ENCODE measurements at places on chromosomes 5 and 9.

GRCh38 chr5:138662599-138662998 lies 87.4 kb upstream of the HSPA9 start:
- DNase-seq = peak; percentile 28

GRCh38 chr9:134347996-134348395 lies 21.7 kb downstream of the RXRA start:
- DNase-seq = no peak

DNA sequence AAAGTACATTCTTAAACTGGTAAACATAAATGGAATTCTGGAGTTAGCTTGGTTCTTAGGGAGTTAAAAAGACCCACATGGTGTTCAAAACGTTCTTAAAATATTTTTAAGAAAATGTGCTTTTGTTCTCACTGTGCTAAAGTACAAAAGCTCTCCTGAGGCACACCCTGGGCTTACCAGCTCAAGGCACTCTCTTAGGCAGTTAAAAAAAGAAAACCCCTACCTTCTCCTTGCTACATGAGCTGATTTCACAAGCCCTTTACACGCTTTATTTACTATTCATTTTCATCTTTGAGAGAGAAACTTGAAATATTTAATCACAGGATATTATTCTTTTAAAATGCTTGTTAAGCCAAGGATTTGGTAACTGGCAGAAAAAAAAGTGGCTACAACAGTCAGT lies 723.3 kb upstream of the GRAMD2B start:
- no peak for DNase-seq

DNA sequence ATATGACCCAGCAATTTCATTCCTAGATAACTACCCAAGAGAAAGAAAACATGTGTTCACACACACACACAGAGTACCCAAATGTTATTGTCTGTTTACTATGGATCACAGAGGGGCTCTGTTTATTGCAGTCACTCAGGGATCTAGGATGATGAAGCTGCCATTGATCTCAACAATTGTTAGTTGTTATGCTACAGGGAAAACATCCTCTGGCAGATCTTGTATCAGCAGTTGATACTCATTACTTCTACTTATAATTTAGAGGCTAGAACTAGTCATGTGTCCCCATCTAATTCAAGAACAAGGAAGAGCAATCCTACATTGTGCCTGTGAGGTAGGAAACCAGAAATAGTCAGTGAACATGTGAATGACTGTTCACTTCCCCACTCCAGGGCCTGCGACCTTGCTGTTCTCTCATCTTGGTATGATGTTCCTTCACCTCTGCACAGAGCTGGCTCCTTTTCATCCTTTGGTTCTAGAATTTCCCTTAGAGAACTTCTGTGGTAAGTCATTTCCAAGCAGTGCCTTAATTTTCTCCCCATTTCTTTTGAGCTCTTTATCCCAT lies 30.3 kb downstream of the NMUR2 start:
- no peak for DNase-seq

DNA sequence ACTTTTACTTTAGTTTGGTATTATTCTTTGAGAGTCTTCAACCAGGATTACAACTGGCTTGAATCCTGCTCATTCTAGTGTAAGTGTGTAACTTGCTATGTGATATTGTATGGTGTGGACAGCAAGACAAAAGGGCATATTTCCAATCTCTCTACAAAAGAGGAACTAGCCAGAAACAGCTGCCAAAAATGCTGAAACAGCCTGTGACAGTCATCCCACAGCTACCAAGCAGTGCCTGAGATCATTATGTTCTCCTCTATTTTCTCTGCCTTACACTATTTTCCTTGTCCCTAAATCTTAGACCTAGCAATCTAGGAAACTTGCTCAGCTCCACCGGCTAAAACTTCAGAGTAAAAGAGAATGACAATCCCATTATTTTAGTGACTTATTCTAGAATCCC lies 42.8 kb downstream of the WDR41 start:
- no peak for DNase-seq

DNA sequence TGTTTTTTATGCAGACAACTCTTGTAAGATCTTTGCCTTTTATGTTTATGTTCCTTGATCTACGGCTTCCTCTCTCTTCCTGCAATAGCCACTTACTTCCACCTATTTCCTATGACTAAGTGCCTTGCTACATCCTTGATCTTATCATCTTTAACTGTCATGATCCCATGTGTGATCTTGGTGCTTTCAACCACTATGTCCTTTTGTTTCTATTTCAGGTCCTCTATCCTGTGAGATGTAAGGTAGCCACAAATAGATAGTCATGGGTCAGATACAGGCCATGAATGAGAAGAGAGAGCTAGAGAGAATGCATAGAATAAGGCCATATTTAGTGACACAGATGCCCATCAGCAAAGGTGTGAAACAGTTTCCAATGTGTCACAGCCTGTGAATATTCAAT lies 243.6 kb upstream of the HAPLN1 start:
- DNase-seq = no peak

DNA sequence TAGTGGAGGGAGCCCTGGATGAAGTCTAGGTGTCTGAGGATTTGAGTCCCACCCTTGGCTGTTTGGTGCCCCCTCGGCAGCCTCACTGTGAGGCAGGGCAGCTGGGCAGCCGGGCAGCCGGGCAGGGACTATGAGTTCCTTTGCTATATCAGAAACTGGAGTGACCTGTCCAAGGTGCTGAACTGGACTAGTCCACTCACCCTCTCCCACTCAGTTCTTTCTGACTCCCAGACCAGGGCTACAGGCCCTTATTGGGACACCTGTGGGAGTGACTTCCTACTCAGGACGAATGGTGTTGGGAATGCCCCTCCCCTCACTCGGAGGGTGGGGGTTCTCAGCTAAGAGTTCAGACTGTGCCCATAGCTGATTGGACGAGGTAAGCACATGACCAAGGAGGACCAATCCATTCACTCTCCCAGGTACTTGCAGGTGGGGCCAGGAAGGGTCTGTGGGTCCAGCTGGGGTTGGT lies 34.1 kb upstream of the RAPGEF1 start:
- DNase-seq = no peak

GRCh38 chr9:111803924-111804323 lies 9.2 kb upstream of the SHOC1 start:
- no peak for DNase-seq

- no peak for DNase-seq
These were observed 14.6 kb upstream of the F2R start for GRCh38 chr5:76701298-76701697.

DNA sequence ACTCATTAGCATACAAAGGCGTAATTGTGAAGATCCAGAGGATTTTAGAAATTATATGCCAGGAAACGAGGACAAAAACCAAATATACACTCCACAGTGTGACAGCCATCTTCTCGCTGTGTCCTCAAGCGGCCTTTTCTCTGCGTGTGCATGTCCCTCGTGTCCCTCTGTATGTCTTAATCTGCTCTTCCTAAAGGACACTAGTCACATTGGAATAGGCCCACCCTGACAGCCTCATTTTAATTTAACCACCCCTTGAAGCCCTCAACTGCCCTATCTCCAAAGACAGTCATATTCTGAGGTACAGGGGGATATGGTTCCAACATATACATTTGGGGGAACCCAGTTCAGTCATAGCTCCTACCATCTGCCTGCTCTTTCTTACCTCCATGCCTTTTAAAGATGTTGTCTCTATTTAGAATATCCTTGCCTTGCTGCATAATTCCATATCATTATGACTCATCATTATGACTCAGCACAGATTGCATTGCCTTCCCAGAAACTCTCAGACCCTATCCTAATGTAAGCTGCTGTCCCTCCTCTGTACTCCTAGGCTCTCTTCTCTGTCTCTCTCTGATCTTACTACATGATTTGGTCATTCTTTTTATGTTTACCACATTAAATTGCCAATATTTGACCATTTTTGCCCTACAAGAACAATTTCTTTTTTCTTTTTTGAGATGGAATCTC lies 210.9 kb downstream of the AOPEP start:
- no peak for DNase-seq

- DNase-seq = no peak
These were observed 21.9 kb downstream of the DEPDC1B start for GRCh38 chr5:60677850-60678664.

DNA sequence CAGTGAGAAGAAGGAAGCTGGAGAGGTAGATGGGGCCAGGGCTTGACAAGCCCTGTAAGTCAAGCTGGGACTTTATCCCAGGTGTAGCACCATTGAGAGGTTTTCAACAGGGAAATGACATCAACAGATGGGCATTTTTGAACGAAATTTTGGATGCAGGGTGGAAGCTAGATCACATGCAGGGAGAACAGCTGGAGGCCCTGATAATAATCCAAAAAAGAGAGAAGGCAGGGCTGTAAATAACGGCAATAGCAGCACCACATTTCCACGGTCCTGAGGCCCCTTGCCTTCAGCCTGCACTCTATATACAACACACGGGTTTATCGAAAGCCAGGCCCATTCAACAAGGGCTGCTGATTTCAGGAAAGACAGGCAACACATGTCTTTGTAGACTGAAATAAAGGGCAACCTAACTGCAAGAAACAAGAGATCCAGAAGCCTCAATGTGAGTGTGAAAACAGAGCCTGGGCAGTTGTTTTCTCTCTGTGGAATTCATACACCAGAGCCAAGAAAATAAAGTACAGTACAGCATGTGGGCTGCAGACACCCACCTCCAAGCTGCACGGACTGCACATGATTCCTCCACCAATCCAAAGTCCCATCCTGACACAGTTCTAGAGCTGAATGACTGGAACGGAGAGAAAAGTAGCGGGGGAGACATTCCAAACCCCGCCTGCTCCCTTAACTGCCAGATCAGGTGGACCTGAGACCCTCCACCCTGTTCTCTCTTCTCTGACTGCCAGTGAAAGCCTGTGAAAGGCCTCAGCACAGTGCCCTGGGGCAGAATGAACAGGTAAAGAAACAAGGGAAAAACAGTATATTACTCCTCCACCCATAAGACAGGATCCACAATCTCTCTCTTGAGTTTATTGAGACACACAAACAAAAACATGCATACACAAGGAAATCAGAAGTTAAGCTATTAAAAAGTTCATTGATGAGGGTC lies 36.3 kb downstream of the KLHL3 start:
- no peak for DNase-seq

- DNase-seq = no peak
These were observed 979 bp downstream of the PCDHGA12 start for GRCh38 chr5:141431286-141431685.

- no peak for DNase-seq
These were observed 74.4 kb upstream of the EQTN start for GRCh38 chr9:27371382-27371781.

DNA sequence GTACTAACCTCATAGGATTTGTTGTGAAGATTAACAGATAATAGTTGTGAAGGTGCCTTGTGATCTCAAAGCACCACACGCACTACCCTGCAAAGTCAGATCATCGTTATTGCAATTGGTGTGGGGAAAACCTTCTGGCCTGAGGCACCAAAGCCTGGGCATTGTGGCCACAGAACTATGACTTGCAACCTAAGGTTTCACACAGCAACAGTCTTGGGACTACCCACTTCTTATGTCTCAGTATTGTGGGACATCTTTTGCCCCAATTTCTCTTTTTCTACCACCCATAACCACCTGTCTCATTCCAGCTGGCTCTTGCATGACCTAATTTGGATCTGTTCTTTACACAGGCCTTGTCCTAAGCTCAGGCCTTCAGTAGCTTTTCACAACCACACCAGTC lies 247.8 kb upstream of the NR4A3 start:
- DNase-seq = no peak

- DNase-seq = no peak
These were observed 8.9 kb upstream of the SLC25A48 start for GRCh38 chr5:135825373-135826220.

GRCh38 chr9:81782313-81782995 lies 93.1 kb upstream of the TLE1 start:
- no peak for DNase-seq

DNA sequence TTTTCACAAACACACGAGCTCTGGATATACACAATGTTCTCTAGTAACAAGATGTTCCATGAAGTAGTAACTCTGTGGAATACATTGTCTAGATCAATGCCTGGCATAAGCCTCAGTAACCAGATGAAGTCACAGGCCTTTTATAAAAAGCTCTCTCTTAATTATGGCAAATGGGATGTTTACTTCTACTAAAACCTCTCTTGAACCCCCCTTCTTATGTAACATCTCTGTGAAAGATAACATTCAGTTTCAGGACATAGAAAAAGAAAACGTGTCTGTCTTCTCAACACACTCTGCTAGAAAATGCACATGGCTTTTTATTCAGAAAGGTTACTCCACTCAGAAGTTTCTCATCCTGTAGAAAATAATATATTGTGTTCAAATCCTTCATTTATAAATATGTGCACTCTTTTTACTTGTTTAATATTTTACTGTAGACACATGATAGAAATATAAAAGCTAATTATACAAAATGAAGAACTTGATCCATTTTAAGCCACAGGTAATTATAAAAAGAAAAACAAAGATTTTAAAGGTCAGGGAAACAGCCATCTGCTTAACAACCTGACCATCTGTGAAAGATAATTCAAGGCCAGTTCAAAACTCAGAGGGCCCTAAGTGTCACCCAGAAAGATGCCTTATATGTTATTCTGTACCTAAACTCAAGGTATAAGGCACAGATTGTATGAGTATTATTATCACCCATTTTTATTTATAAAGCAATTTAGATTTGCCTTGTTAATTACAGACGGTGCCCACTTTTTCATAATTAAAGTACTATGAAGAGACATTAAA lies 812.0 kb downstream of the CDH18 start:
- no peak for DNase-seq

DNA sequence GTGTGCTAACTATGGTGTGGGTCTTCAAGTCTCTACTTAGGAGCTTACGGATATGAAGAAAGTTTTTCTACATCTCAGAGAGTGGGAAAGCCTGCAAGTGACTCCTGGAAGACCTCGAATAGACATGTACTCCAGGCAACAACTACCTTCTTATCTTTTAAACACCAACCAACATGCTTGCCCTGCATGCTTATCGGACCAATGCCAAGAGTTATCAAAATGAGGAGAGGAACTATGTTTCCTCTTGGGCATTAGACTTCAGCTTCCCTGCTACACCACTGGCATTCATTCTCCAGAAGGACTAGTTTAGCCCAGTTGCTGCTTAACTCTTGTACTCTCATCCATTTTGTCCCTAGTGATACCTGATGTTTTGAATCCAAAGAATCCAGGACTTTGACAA lies 74.7 kb upstream of the MAN2A1 start:
- DNase-seq = no peak

- peak; percentile 37 for DNase-seq
These were observed 2.1 kb upstream of the TTLL11 start for GRCh38 chr9:122095010-122095767.

GRCh38 chr5:59174248-59174844 lies 591.5 kb downstream of the RAB3C start:
- no peak for DNase-seq

DNA sequence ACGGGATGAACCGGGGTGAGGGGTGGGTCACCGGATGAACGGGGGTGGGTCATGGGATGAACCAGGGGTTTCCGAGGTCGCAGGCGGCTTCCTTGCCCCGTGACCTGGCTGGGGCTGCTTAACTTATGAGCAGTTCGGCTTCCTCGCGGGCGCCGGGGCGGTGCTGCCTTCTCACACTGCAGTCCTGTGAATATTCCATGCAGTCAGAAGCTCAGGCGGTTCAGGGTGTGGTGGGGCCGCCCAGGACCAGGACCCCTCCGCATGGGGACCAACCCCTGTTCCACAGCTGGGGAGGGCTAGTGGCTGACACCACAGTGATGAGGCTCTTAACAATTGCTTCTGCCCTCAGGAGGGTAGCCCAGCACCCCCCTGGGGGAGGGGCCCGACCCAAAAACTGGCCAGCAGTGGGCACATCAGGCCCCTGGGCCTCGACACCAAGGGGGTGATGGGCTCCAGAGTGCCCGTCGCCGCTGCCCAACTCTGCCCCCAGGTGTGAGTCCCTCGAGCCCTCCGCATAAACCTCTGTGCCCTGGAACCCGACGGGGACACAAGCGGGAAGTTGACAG lies 30.9 kb upstream of the SLC9A3 start:
- DNase-seq = no peak

- no peak for DNase-seq
These were observed 50.5 kb upstream of the RNU6ATAC start for GRCh38 chr9:134214766-134215419.

Data from stimulated activated CD4-positive, alpha-beta T cell treated with anti-CD3 and anti-CD28 coated beads, Interleukin-12 subunit alpha, Interleukin-12 subunit beta, amount 100 ng/mL, for 4 hours (primary cell).